ENCODE measurements at places on chromosomes 16 and 17.

GRCh38 chr16:57126411-57126810 lies 34.0 kb downstream of the CPNE2 start:
- DNase-seq = no peak

- no peak for DNase-seq
Measured at GRCh38 chr17:4598776-4599504, 14.6 kb downstream of the SMTNL2 start.

GRCh38 chr16:50611332-50611934 lies 63.2 kb downstream of the NKD1 start:
- DNase-seq = no peak

DNA sequence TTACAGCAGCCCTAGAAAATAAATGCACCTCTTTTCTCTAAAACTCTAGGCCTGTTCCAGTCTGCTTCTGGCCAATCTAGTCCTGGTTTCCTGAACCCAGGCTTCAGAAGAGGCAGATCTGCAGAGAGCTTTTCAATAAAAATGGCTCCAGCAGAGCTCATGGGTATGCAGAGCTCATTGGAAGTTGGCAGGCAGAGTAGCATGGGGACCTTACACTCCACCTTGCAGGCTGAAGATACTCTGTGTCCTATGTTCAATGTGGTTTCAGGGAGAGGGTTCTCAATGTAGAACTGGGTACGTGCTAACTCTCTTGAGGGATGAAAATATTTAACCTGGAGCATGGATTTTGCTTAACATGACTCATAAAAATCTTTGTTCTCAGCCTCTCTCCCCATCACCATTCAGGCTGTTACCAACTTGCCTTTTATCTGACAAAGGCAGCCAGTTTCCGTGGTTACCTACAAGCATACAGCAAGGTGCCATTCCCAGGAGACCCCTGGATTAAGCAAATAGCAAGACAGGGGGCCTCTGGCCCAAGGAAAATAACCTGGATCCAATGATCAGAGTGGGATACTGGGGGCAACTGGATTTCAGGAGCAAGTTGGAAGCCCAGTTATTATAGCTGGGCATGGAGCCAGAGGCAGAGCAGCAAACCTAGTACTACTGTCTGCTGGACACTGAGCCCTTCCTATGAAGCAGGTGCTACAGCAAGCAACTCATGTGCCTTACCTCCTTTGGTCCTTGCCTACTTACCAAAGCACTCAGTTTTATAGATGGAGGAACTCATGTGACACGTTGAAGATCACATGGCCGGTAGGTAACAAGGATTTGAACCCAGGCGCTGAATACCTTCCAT lies 98.2 kb upstream of the DHX40 start:
- no peak for DNase-seq

GRCh38 chr17:70310221-70310672 lies 140.9 kb downstream of the KCNJ2 start:
- no peak for DNase-seq

DNA sequence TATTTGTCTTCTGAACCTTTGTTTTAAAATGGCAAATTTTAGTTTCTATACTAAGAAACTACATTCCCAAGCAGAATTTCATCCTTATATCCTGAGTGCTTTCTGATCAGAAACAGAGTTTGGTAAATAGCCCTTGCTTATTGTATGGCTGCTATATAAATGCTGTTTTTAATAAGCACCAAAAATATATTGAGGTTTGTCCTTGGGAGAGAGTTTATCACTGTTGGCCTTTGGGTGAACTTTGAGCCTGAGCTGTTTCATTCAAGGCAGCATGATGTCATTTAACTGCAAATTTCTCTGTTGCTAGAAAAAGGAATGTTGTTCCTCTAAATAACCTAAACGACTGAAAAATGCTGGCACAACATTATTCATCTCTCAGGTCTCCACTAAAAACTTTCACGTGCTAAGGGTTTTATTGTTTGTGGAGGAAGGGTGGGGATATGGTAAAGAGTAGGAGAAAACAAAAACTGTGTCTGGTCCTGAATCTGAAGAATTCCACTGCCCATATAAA lies 334.3 kb upstream of the TBX2 start:
- no peak for DNase-seq

- no peak for DNase-seq
Measured at GRCh38 chr17:17088541-17089525, 46.6 kb downstream of the MPRIP start.

GRCh38 chr16:65117811-65118448 lies 3.9 kb downstream of the CDH11 start:
- DNase-seq = no peak

GRCh38 chr16:9258423-9259051 lies 167.1 kb downstream of the HAPSTR1 start:
- no peak for DNase-seq

DNA sequence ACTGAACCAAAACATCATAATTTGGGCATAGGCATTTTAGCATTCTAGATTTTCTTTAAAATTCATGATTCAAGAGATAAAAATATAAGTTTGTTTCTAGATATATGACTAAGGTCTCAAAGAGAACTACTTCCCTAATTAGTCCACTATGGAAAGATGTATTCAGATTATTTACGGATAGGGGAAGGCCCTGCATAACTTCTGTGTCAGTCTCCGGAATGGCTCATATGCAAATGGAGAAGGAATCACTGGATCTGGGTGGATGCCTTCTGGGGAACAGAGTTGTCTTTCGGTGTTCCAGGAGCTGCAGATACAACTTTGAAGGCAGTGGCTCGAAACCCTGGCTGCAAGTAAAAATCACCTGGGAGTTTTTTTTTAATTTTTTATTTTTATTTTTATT lies 17.1 kb upstream of the WFIKKN2 start:
- no peak for DNase-seq

DNA sequence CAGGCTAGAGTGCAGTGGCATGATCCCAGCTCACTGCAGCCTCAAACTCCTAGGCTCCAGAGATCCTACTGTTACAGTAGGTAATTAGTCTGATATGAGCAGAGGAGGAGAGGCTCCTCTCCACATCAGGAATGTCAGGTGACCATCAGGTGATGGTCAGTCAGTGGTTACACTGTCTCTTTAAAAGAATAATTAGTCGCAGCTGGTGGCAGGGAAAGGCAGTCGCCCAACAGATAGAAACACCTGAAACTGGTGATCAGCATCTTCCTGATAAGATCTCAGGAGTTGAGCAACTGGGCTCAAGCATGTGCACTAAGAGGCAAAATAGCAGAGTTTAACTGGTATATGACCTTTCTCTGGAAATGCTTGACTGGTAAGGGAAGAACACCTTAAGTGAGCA lies 21.5 kb upstream of the ABCA5 start:
- DNase-seq = no peak

DNA sequence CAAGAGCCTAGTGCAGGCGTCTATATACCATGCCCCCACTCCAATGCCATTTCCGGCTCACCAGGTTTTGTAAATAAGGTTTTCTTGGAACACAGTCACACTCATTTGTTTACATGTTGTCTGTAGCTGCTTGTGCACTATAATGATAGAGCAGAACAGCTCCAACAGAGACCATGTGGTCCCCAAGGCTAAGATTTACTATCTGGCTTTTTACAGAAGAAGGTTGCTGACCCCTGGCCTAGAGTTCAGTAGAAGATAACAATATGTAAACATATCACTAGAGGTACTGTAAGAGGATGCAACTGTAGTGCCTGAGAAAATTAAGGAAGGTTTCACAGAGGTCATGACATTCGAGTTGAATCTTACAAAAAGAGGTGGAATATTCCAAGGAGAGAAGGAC lies 66.3 kb downstream of the CACNG1 start:
- no peak for DNase-seq

DNA sequence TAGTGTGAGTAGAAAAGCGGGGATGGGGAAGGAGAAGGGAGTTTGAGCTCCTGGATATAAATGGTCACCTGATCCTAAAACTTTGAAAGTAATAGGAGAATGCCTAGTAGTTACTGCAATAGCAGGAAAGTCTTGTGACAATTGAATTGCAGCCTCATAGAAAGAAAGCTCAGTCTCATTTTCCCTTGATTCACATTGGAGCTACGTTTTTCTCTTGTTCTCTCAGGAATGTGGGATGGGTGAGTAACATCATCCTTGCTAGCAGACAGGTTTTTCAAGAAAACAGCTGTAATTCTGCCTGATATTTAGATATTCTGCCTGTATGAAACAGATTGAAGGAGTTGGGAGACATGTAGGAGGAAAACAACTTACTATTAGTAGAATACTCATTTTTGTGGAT lies 25.3 kb downstream of the SF3B3 start:
- DNase-seq = no peak

GRCh38 chr17:51741458-51741857 lies 417.1 kb downstream of the CA10 start:
- DNase-seq = no peak

DNA sequence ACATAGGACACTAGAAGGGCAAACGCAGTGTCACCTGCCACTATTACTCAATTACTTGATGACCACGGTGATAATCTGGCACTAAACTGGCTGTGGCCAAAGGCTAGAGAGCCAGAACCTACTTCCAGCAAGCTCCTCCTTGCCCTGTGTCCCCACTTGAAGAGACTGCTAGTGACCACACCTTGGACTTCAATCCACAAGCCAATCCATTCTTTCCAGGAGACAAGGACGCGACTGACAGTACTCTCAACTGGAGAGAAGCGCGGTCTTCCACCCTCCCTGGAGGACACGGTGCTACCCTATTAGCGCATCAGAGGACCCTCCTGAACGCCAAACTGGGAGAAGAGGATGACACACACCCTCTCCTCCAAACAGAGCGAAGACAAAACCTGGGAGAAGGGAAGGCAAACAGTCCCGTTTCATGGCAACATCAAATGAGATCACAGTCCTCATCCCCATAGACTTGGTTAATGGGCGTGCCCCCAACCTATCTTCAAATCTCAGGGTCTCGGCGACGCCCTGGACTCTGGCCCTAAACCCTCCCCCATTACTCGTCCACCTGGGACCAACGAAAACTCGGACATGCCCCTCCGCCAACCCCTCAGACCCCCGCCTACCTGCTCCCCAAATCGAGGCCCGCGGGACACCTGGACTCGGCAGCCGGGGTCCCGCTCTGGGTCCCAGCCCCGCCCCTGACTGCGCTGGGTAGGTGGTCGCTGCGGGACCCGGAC lies 508 bp downstream of the FLCN start:
- no peak for DNase-seq

- DNase-seq = no peak
Measured at GRCh38 chr17:42456223-42457106, 2.2 kb upstream of the ATP6V0A1 start.

DNA sequence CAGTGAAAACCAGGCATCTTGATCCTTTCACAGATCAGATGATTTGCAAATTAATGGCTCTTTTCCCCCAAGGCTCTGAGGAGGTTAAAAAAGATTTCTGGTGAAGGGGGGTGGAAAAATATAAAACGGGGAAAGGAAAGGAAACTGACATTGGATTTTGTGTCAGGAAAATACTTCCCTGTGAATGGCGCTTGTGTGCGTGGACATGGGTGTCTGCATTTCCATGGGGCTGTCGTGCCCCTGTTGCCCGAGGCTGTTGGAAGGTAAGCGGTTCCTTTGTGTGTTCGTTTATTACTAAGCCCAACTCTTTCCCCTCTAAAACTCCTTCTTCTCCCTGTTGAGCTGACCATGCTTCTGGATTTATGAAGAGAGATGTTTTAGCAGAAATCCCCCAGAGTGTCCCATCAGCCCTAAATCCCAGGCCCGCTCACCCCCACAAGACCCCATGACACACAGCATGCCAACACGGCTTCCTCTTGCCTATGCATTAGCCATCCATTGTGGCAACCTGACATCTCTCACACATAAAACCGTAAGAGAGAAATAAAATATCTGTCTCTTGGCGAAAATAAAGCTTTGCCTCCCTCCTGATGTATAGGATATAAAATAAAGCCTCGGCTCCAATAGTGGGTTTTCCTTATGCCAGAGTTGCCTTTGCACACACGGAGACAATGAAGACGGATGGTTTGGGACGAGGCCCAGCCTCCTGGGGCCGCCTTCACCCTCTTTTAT lies 7.3 kb upstream of the LHX1 start:
- no peak for DNase-seq

GRCh38 chr17:58046239-58047094 lies 36.8 kb upstream of the DYNLL2 start:
- no peak for DNase-seq

- no peak for DNase-seq
Measured at GRCh38 chr16:14365200-14365851, 264.7 kb downstream of the PARN start.

DNA sequence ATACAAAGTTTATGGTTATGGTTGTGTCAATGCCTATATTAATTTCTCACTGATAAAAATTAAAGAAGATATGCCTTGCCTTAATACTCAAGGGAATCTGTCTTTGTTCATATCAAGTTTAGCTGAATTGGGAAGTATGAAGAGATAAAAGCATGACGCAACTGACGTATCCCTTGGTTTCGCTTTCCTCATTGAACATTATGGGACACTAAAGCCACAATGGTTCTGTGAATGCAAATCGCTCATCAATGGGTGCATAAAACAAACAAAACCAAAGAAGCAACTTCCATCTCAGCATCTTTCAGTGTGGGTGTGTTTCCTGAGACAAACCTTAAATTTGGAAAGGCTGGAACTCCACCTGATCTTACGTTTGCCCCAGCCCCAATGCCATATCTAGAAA lies 108.2 kb downstream of the NPIPB5 start:
- no peak for DNase-seq

DNA sequence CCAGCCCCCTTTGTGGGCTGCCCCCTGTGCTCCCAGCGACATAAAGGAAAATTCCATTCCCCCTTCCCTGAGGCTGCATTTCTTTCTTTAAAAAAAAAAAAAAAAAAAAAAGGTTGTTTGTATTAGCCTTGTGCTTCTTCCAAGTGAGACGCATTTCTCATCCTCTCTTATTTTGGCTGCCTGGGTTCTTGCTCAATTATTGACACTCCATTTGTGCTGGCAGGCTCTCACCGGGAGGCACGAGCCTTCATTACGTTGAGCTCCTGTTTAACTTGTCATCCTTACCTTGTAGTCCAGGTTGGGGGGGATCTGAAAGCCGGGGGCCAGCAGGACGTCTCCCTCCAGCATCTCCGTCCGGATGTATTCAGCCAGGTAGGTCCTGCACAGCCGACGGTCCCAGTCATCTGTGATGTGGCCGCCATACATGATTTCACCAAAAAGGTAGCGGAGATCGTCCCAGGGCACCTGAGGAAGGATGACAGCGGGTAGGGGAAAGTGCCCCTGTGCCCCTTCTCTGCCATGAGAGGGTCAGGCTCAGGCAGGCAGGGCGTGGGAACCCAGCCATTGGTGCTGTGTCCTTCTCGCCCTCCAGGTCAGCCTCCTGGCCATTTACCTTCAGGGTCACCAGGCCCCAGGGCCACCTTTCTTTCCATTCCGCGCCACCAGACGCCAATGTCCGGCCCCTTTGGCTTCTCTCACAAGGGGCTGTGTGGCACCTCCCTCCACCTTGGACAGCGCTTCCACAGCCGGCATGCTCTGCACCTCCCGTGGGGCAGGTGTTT lies 50.6 kb downstream of the PGS1 start:
- DNase-seq = no peak
